Pulmonary artery endothelial cell (primary cell): ENCODE measurements at places on chromosomes 2 and 18. TPM values are rescaled to one million over a fixed set of nuclear protein-coding genes. Genes with fewer than 3 reads are reported as not detected.

Gene ZNF892
- 5.1 and 8.6 TPM in 2 replicates for total RNA-seq

Gene STAT4
- total RNA-seq: 0.13 and 0.56 TPM in 2 replicates

Gene GORASP2
- 29.5 and 36.8 TPM in 2 replicates for total RNA-seq

Gene LRRC30
- not detected in 2 replicates for total RNA-seq

Gene SERPINB13
- total RNA-seq: not detected in 2 replicates

Gene ATG16L1
- 48.3 and 51.5 TPM in 2 replicates for total RNA-seq

Gene CDH19
- total RNA-seq: not detected in 2 replicates

Gene STON1
- 7.3 and 10.5 TPM in 2 replicates for total RNA-seq

Gene AQP12A
- total RNA-seq: not detected in 2 replicates

Gene KRTCAP3
- total RNA-seq: not detected in 2 replicates

- DNase-seq: no peak
Measured at GRCh38 chr2:109230941-109231420, 102.0 kb downstream of the SH3RF3 start.

- no peak for DNase-seq
Measured at GRCh38 chr2:66198873-66199272, 236.1 kb upstream of the MEIS1 start.

DNA sequence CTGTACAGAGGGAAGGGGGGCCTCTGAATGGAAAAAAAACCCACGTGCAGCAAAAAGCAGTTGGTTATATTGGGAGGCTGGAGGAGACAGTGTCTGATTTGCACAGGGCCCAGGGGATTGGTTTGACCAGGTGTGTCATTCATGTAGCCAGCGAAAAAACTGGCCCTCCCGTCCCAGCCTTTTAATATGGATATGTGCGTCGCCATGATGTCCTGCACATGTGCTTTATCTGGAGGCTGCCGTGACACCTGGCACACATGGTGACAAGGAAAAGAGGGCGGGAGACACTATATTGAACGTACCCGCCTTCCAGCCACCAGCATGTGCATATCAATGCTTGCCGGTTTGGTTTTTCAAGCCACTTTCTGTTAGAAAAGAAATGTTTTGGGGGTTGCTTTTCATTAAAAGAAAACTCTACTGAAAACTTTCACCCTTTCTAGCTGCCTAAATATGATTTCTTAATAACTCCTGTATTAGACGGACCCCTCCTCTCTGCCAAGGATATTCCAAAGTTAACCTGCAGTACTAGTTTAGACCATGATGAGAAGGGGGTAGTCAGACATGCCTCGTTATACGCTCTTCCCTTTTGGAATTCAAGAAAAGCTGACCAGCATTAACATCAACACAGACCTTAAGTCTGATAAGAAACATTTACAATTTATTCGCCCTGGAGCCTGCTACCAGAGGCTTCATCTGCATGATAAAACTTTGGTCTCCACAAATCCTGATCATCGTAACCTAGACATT lies 16.2 kb downstream of the SLC25A52 start:
- no peak for DNase-seq

DNA sequence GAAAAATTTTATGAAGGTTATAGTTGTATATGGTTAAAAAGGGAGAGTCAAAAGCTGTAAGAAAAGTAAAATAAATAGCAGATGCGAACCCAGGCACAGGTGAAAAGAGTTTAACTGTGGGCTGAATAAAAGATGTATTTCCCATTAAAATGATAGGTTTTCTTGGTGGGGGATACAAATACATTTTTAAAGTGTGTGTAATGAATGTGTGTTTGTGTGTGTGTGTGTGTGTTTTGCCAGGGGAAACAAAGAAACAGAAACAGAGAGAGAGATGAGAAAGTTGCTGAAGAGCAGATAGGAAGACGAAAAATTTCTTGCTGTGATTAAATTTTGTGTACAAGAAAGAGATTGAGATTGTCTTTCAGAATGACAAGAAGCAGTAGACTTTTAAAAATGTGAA lies 12.1 kb downstream of the TFPI start:
- DNase-seq: no peak

DNA sequence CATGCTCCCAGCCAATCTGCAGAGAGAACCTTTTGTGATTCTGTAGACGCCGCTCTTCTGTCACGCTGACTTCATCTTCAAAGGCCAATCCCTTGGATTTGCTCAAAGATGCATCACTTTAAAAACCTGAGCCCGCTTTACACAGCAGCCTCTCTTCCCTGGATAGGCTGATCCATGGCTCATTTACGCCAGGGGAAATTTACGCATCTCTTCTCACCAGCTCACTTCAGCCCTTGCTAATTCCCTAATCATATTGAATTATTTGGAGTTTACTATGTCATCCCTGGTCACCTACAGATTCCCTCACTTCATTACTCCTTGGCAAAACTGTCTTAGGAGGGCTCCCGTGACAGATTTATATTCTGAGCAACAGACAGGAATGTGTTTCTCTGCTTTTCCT lies 256.2 kb downstream of the EN1 start:
- no peak for DNase-seq

- no peak for DNase-seq
Measured at GRCh38 chr2:98911126-98911375, 25.0 kb downstream of the CRACDL start.

GRCh38 chr2:201122276-201122675 lies 6.3 kb downstream of the CFLAR start:
- no peak for DNase-seq

DNA sequence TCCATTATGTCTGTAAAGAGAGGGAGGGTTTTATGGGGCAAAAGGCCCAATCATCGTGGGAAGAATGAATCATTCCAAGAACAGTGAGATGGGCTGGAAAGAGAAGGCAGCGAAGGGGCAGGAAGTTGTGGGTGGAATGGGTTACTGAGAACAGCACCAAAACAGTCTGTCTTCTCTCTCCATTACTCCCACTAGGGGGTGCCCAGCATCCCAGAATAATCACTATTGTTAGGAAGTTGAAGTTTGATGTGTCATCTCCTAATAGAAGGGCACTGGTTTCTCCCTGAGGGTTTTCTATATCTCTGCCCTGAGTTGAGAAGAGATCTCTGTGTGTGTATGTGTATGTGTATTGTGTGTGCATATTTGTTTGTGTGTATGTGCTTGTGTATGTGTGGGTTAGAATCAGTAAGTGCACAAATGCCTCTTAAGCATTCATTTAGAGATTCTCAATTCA lies 76.6 kb upstream of the MAP4K3 start:
- peak; percentile 91 for DNase-seq

DNA sequence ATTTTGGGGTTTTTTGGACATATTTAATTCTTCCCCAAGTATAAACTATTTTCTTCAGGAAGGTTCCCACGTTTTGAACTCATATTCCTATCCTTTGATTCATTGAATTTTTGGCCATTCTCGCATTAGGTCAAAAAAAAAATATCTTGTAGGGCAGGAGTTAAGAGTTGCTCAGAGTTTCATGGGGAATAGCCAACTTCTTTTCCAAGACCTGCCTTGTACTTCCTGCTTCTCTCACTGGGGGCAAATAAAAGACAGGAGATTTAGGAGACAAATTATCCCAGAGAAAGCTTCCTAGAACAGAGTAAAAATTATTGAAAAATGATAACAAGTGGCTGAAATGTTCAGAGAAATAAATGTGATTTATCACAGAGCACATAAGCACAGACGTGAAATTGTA lies 55.2 kb upstream of the BCL11A start:
- no peak for DNase-seq

DNA sequence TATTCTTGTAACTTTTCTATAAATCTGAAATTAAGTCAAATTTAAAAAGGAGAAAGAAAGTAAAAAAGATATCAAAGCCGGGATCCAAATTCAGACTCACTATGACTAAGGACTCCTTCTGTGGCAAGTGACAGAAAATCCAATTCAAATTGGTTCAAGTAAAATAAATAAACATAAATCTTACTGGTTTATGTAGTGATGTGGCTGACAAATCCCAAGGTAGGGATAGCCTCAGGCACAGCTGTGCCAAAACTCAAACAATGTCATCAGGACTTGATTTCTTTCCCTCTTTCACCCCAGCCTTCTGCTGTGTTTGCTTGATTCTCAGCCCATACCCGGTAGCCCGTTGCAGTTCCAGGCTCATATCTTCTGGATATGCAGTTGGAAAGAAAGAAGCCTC lies 284.6 kb downstream of the SP3 start:
- no peak for DNase-seq

DNA sequence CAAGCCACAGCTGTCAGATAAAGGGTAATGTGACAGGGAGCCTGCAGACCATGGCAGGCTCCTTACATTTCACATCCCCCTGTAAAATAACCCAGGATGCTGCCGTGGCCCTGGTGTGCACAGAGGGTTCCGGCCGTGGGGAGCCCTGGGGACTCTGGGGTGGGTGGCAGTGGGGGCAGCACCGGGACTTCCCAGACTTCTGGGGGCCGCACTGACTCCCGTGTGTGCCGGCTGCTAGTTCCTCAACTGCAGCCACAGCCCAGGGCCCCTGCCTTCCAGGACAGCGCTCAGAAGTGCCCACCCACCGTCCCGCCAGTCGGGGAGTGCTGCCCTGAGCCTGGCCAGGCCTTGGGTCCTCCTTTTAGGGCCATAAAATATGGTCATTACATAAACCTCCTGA lies 56.5 kb downstream of the CIB4 start:
- no peak for DNase-seq

- no peak for DNase-seq
Measured at GRCh38 chr2:161947836-161948235, 126.2 kb downstream of the DPP4 start.

DNA sequence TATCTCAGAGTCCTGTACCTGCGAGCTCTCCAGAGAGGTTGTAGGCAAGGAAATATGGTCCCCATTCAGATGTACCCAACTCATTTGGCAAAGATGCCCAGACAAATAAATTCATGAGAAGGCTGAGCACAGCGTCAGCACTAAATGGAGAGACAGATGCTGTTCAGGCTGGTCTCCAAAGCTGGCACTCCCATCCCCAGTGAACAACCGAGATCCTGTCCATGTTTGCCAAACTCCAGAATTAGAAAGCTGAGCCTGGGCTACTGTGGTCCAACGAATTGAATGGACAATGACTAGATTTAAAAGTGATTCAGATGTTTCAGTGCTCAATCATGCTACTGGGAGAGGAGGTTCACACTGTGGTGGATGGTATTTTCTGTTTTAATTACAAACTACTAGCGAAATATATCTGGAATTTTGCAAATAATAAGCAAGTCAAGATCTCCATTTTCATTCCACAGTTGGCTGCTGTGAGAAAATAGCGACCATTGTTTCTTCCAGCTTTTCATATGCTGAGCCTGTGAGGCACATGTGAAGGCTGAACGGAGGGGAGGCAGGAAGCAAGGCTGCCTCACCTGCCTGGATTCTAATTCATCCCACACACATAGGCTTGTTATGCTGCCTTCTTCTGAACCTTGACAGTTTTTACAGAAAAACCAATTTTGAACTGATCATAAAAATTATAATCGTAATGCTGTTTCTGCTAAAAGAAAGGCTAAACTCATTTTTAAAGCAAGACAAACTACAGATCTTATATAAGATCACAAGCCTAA lies 22.6 kb upstream of the DAPL1 start:
- no peak for DNase-seq

- no peak for DNase-seq
Measured at GRCh38 chr2:118058951-118059350, 29.3 kb upstream of the INSIG2 start.

DNA sequence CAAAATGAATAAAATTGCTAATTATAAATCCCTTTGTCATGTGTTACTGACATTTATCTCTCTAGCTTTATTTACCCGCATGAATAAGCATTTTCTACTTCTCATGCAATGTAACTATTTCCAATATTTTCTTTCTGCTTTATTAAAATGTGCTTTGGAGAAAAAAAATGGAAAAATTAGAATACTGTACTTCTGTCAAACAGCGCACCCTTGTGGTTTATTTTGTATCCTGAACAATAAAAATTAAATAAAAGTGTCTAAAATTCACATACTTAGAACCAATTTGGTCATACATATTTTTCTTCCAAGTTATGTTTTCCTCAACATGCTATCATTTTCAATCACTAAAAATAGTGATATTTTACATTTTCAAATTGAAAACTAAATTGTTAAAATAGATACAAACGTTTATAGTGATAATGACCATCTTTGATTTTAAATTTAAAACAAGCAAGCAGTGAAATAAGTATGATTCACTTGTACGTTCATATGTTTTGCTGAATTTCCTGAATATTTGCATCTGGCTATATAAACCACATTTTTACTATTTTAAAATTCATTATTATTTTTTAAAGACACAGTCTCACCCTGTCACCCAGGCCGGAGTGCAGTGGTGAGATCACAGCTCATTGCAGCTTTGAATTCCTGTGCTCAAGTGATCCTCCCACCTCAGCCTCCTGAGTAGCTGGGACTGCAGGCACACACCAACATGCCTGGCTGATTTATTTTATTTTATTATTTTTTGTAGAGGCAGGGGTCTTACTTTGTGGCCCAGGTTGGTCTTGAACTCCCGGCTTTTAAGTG lies 95.9 kb upstream of the GRB14 start:
- DNase-seq: no peak

GRCh38 chr18:40404284-40404683 lies 1550.8 kb upstream of the PIK3C3 start:
- DNase-seq: no peak

DNA sequence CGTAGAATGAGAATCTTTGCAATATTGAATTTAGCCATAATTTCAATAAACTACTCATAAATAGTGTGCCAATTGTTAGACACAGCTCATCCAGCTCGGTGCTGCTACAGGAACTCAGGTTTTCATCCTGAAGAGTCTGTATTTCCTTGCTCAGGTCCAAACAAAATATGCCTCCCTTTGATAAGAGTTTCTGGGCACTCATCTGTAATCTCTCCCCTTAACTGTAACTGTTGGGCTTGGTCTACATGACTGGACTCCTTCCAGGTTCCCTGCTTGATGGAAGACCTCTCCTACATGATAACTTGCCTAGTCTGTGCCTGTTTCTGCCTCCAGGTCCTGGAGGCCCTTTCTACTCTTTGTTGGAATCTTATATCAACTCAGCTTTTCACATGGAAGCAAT lies 57.9 kb downstream of the GCA start:
- no peak for DNase-seq

- DNase-seq: no peak
Measured at GRCh38 chr2:188869550-188869949, 104.6 kb upstream of the COL3A1 start.

DNA sequence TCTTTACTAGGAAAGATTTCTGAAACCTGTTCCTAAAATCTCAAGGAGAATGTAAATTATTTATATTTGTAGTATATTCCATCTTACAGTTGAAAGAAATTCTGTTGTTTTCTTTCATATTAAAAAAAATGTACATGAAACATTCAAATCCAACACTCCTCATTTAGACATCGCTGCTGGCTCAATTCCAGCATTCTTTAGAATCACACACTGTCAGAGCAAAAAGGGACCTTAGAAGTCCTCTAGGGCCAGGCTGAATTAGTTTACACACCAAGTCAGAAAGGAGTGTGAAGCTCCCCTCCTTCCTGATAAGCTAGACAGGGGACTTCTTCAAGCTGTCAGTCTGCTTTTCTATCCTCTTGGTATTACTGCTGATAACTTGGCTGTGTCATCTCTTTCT lies 158.6 kb upstream of the LTBP1 start:
- no peak for DNase-seq

GRCh38 chr2:236794176-236794957 lies 224.7 kb downstream of the ACKR3 start:
- DNase-seq: no peak

- DNase-seq: no peak
Measured at GRCh38 chr2:171410624-171411023, 23.2 kb downstream of the METTL8 start.
